ENCODE measurements at places on chromosomes 2 and 18.

GRCh38 chr18:24039671-24040070 is 25.1 kb downstream of the TTC39C start:
- DNase-seq, result no peak

GRCh38 chr2:174051741-174052583 is 86.8 kb upstream of the SP3 start:
- no peak for DNase-seq

GRCh38 chr2:239283961-239284795 is 116.6 kb downstream of the HDAC4 start:
- no peak for DNase-seq

GRCh38 chr2:134127496-134127895 is 126.4 kb upstream of the MGAT5 start:
- DNase-seq, result peak; percentile 12

DNA sequence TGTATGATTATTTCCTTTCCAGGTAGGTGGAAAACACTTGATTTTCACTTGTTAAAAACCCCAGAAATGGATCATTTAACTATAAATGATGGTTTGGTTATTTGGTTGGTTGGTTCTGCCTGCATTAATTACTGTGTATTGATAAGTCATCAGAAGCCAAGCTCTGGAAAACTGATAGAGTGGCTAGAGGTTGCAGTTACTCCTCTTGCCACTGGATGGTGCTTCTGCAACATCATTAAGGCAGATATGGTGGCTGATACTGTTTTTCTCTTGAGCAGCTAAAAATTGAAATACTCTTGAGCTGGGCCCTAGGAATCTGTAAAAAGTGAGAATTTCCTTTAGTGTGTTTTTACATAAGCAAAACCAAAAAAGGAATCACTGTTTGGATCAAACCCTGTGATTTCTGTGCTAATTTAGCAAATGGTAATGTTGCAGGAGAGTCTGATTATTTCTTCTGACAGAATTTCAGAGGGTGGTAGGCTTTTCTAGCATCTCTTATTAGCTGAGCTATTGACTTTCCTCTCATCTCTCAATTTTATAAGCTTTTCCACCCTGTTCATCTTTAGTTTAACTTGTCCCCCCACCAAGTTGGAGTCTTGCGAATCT is 54.3 kb downstream of the RAB10 start:
- DNase-seq, result no peak

All from activated T-helper 1 cell treated with anti-CD3 and anti-CD28 coated beads, Interleukin-12 subunit alpha, Interleukin-12 subunit beta, Interleukin-2, Interleukin-4 antibody, amounts not matched to agents 30 ng/mL and 10 ng/mL and 1 ng/mL, durations not matched to agents 14 hours and 24 hours and 36 hours (primary cell).